Suprapubic skin (tissue), 4 donors: ENCODE measurements at places on chromosomes 12 and 14. TPM values are rescaled to one million over a fixed set of nuclear protein-coding genes. Genes with fewer than 3 reads are reported as not detected.
A peak's percentile ranks its signal among the peaks of the same experiment; 100 is the strongest.

DNA sequence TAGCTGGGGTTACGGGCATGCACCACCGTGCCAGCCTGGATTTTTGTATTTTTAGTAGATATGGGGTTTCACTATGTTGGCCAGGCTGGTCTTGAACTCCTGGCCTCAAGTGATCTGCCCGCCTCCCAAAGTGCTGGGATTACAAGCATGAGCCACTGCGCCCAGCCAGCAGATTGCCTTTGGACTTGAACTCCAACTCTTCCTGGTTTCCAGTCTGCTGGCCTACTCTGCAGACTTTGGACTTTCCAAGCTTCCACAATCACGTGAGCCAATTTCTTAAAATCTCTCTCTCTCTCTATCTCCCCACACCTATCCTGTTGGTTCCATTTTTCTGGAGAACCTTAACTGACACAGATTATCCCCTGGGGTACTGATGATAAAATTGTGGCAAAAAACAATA is 55.0 kb downstream of the EMP1 start:
- peaks cover 6% of the 10 kb centered on the region for H3K4me1 ChIP-seq
- no peak for DNase-seq
- H3K36me3 ChIP-seq: no peaks in the 10 kb centered on the region
- no peak overlapping the region for H3K4me3 ChIP-seq

DNA sequence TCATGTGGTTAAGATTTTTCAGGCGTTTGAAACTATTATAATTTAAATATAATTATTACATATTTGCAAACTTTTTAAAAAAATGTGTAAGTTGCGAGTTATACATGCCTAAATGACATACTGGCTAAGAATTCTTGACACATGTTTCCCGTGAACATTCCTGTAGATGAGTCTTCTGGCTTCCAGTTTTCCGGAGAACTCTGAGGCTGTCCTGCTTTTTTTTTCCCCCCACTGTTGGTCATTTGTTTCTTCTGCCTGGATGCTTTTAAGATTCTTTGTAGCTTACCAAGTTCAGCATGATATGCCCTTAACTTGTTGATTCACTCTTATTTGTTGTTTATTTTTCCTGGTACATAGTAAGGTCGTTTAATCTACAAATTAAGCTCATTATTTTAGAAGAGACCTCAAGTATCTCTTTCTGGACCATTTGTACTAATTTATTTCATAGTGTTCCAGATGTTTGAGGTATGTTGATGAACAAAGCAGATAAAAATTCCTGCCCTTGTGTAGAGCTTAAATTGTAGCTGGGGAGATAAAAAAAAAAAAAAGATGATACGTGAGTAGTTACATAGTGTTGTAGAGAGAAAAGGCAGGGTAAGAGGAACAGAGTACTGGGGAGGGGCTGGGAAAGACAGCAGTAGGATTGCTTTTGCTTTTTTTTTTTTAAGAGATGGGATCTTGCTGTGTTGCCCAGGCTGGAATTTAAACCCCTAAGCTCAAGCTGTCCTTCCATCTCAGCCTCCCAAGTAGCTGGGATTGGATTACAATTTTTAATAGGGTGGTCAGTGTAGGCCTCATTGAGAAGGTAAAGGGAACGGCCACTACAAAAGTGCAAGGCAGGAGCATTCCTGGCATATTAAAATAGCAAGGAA is 32.8 kb downstream of the ARHGAP5 start:
- no peaks in the 10 kb centered on the region for H3K27me3 ChIP-seq
- peaks cover 6% of the 10 kb centered on the region for H3K36me3 ChIP-seq
- no peak overlapping the region for H3K27ac ChIP-seq
- H3K4me3 ChIP-seq: no peak overlapping the region
- H3K4me1 ChIP-seq: peaks cover 5% of the 10 kb centered on the region

DNA sequence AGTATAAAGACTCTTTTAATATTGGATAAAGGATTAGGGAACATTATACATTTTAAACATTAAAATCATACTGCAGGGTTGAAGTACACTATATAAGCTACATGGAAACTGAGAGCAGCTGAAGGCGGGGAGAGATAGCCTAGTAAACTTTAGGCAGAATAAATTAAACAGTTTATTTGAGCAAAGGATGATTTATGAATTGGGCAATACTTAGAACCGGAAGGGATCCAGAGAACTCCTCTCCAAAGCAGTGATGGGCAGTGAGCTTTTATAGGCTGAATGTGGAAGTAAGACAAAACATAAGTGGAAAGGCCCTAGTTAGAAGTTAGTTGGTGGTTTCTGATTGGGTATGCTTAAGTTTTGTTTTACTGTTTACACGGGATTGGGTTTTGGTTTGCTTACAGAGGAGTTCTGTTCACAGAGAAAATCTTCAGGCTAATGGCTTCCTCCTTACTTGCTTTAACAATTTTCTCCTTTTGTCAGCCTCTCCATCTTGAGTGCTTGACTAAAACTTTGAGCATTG is 18.9 kb downstream of the LEMD3 start:
- DNase-seq: no peak
- no peak overlapping the region for H3K4me3 ChIP-seq
- no peaks in the 10 kb centered on the region for H3K36me3 ChIP-seq
- H3K27me3 ChIP-seq: no peaks in the 10 kb centered on the region
- no peaks in the 10 kb centered on the region for H3K4me1 ChIP-seq

GRCh38 chr12:120818416-120818815 is 85.7 kb downstream of the SPPL3 start:
- no peak overlapping the region for H3K27ac ChIP-seq
- H3K4me3 ChIP-seq: no peak overlapping the region
- no peaks in the 10 kb centered on the region for H3K27me3 ChIP-seq
- DNase-seq: no peak
- no peaks in the 10 kb centered on the region for H3K36me3 ChIP-seq

DNA sequence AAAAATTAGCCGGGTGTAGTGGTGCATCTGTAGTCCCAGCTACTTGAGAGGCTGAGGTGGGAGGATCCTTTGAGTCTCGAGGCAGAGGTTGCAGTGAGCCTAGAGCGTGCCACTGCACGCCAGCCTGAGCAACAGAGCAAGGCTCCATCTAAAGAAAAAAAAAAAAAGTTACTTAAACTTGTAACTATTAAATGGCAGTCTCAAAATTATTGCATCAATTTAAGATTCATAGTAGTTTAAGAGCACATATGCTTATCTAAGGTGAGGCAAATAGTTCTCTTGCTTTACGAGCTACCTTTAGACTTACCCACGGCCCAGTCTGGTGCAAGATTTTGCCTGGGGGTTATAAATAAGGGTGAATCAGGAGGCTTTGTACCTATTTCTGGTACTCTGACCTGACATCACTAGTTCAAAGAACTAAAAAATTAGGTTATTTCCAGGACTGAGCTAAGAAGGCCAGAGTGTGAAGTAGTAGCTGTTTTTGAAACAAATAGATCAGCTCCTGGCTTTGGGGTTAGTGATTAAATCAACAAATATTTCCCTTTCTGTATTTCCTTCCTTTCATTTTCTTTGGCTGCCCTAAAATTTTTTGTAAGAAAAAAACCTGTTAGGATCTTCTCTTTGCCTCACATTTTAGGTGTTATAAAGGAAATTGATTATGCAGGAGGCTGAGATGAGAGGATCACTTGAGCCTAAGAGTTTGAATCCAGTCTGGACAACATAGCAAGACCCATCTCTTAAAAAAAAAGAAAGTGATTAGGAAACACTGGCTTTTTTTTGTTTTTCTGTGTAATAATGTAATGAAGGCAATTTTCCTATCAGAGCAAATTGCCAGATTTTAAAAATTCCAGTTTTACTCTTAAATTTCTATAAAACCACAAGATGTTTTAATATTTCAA is 3.6 kb downstream of the MGAT2 start:
- H3K36me3 ChIP-seq: peaks cover 6% of the 10 kb centered on the region
- H3K27me3 ChIP-seq: no peaks in the 10 kb centered on the region
- H3K4me3 ChIP-seq: peak overlapping the region; percentile 7

DNA sequence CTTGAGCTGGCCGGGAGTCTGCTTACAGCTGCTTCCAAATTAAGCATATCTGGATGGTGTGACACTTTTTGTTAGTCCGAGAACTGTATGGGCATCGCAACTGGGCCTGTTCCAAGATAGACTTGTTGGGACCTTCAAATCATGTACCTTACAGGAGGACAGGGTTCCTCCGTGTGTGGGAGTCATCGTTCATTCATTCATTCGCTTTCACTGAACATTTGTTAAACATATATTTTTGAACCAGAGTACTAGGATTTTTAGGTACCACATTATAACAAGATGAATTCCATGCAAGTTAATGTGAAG is 387 bp upstream of the IPO8 start:
- DNase-seq: no peak
- H3K4me3 ChIP-seq: peak overlapping the region; percentile 79
- H3K27ac ChIP-seq: peak overlapping the region; percentile 64
- no peaks in the 10 kb centered on the region for H3K27me3 ChIP-seq
- no peaks in the 10 kb centered on the region for H3K36me3 ChIP-seq

GRCh38 chr14:36952689-36953088 is 219.7 kb downstream of the SLC25A21 start:
- no peak for DNase-seq
- H3K27me3 ChIP-seq: no peaks in the 10 kb centered on the region
- H3K4me1 ChIP-seq: no peaks in the 10 kb centered on the region
- H3K27ac ChIP-seq: no peak overlapping the region

DNA sequence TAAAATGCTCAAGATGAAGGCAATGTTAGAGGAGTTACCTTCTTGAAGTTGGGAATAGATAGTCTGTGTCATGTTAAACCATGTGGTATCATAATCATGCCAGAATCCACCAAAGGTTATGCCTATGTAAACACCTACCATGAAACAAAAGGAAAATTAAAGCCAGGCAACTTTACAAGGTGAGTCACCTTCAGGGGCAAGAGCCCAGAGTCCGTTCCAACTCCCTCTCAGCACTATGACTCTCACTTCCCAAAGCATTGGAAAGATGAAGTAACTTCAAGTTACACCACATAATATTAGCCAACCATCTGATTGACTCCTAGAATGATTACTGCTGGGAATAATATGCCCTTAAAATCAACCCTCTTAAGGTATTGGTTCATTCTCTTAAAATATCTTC is 38.5 kb downstream of the CATSPERB start:
- DNase-seq: no peak
- H3K4me1 ChIP-seq: no peaks in the 10 kb centered on the region
- no peaks in the 10 kb centered on the region for H3K36me3 ChIP-seq
- H3K4me3 ChIP-seq: no peak overlapping the region

DNA sequence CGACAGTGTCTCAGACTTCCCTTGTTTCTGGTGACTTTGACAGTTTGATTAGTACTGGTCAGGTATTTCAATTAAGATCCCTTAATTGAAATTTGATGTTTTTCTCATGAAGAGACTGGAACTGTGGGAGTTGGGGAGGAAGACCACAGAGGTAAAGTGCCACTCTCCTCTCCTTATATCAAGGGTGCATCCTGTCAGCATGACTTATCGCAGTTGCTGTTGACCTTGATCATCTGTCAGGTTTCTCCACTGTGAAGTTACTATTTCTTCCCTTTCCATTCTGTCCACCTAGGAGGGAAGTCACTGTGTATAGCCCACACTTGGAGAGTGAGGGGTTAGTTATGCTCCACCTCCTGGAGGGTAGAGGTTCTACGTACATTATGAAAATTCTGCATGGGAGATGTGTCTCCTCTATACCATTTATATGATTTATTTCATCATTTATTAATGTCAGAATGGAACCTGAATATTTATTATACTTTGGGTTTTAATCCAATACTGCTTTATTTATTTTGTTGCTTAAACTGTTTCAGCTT is 40.3 kb upstream of the SMOC1 start:
- DNase-seq: no peak
- no peak overlapping the region for H3K27ac ChIP-seq
- no peaks in the 10 kb centered on the region for H3K36me3 ChIP-seq

DNA sequence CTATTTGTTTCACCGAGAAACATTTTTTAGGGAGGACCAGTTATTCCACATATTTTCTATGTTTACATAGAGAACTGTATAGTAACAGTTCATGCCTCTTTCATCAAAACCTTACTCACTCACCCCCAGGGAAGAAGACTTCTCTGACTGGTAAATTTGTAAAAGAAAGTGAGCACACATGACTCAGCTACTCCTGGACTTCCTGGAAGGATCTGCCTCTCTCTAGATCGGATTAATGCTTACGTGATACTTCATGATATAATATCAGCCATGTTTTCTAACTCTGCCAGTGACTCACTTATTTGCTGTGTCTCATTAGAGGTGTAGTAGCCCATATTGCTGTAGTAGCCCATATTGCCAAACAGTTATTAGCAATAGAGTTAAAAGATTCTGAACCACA is 494.3 kb upstream of the ATXN7L3B start:
- no peak overlapping the region for H3K4me3 ChIP-seq
- H3K4me1 ChIP-seq: no peaks in the 10 kb centered on the region
- no peak for DNase-seq
- H3K27me3 ChIP-seq: no peaks in the 10 kb centered on the region
- no peaks in the 10 kb centered on the region for H3K36me3 ChIP-seq

GRCh38 chr12:68775121-68775630 is 29.2 kb downstream of the SLC35E3 start:
- H3K27ac ChIP-seq: no peak overlapping the region
- H3K36me3 ChIP-seq: no peaks in the 10 kb centered on the region
- no peak for DNase-seq
- H3K27me3 ChIP-seq: no peaks in the 10 kb centered on the region

- no peaks in the 10 kb centered on the region for H3K27me3 ChIP-seq
- H3K27ac ChIP-seq: no peak overlapping the region
- no peaks in the 10 kb centered on the region for H3K36me3 ChIP-seq
- H3K4me3 ChIP-seq: no peak overlapping the region
These were observed 1482.5 kb upstream of the TMEM132C start for GRCh38 chr12:126784328-126784921.

- no peaks in the 10 kb centered on the region for H3K27me3 ChIP-seq
- no peak for DNase-seq
- H3K4me3 ChIP-seq: peak overlapping the region; percentile 83
- H3K4me1 ChIP-seq: peaks cover 75% of the 10 kb centered on the region
These were observed 659 bp downstream of the TRAFD1 start for GRCh38 chr12:112126000-112126438.

DNA sequence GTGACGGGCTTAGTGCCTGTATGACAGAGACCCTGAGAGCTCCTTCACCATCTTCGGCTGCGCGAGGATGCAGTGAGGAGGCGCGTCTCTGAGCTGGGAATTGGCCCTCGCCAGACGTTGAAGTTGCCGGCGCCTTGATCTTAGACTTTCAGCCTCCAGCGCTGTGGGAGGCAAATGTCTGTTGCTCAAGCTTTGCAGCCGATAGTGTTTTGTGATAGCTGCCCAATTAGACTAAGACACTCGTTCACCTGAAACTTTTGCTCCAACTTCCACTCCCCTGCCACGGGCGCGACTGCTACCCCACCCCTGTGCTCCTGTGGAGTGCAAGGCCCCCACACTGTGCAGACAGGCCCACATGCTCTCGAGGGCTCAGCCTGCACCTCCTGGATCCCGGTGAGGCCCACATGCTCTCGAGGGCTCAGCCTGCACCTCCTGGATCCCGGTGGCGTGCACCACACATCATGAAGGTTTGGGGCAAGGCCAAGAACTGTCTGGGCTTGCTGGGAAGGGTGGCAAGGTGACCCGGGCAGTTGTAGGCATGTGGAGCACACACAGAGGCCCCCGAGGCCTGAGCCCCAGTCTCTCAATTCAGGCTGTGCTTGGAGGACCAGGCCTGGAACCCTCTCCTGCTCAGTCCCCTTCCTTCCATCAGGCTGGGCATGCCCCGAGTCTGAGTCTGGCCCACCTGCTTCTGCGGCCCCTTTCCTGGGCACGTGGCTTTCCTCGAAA is 324.6 kb downstream of the TMEM121 start:
- no peaks in the 10 kb centered on the region for H3K4me1 ChIP-seq
- H3K36me3 ChIP-seq: no peaks in the 10 kb centered on the region
- H3K4me3 ChIP-seq: no peak overlapping the region
- no peaks in the 10 kb centered on the region for H3K27me3 ChIP-seq
- H3K27ac ChIP-seq: no peak overlapping the region

ATF7 gene
- total RNA-seq: 26.7 TPM

SLC5A8 gene
- 0.38 TPM for total RNA-seq

RAPGEF3 gene
- total RNA-seq: 48.9 TPM

VRTN gene
- total RNA-seq: 0.21 TPM

CLEC4D gene
- total RNA-seq: not detected

DMAC2L gene
- 18.2 TPM for total RNA-seq

SVOP gene
- not detected for total RNA-seq

PARP11 gene
- total RNA-seq: 3.4 TPM

ESRRB gene
- total RNA-seq: not detected

RAB5B gene
- 143 TPM for total RNA-seq
